AG10803 (cell line): ENCODE measurements at places on chromosomes 1 and 21.

GRCh38 chr1:73475316-73475870 is 722.6 kb downstream of the LRRIQ3 start:
- no peak for DNase-seq

GRCh38 chr1:117758444-117759316 is 152.8 kb downstream of the TENT5C start:
- DNase-seq, result peak; percentile 78

- peak; percentile 46 for DNase-seq
These were observed 221.0 kb upstream of the CSF3R start for GRCh38 chr1:36703526-36704208.

DNA sequence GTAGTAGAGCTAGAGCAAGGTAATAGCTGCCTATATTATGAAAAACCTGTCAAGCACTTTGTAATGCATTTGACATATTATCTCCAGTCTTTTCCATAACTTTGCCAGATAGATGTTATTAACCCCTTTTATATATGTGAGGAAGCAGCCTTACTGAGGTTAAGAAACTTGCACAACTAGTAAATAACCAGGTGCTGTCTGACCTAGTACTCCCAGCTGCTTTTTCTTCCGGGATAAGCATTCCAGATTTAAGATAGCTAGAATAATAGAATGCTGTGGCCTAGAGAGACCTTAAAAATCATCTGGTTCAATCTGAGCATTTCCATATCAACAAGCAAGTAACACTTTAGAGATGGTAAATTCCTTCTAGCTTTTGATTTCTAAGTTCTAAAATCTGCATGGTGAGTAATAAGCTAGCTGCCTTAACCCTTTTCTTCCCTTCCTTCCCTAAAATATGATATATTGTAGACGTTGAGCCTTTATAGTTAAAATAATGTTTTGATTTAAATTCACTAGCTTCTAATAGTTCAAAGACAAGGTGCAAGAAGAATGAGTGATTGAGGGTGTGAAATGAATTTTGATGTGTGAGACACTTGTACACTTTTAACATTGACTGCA is 1.8 kb downstream of the SH3GLB1 start:
- no peak for DNase-seq

GRCh38 chr21:46256501-46256994 is 28.0 kb upstream of the LSS start:
- DNase-seq, result no peak

DNA sequence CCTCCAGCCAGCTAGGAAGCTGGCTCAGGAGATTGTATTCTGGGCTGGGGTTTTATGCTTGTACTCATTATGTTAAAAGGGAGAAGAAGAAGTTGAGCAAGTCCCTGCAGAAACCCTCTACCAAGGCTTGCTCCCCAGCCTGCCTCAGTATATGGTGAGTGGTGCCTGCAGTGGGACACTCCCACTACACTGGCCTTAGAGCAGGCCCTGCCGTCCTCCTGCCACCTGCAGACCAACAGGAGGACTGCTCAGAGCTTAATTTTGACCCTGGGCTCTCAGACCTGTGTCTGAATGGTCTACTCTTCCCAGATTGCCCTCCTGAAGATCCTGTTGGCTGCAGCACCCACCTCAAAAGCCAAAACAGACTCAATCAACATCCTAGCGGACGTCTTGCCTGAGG is 13.0 kb downstream of the STRIP1 start:
- DNase-seq, result no peak

GRCh38 chr1:36304970-36305914 is 926 bp upstream of the SH3D21 start:
- DNase-seq, result no peak

DNA sequence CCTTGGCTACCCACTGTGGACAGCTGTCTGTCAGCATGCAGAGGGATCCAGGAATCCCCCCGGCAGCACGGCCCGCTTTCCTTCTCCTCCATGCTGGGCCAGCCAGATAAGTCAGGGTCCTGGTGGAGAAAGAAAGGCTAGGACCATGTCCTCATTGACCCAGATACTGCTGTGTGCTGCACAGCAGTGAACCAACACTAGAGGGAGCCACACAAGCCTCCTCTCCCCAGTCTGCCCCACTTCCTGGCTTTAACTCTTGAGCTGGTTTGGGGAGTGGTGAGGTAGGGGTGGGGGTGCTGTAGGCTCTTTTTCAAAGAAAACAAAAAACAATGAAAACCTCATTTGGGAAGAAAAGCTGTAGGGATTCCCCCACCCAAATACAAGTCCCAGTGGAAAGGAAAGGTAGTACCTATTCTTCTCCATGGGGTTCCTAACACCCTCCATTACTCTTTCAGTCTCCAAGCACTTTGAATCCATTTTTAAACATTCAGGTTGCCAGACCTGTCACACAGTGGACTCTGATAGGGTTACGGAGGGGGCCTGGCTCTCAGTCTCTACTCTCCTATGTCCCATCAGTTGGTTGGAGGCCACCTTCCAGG is 84.9 kb upstream of the CD1D start:
- peak; percentile 13 for DNase-seq

DNA sequence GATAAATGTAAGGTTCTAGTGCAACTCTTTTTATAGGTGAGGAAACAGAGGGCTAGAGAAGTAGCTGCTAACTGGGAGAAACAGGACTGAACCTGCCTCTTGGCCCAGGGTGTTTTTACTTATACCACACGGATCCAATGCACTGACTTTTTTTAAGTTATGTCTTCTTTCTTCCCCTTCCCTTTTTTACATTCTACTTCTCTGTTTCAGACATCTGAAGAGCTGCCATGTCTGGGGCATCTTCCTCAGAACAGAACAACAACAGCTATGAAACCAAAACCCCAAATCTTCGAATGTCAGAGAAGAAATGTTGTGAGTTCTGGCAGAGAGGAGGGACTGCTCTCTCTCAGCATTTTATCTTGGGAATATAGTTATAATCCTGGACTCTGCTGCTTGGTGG is 1.4 kb downstream of the PFKFB2 start:
- no peak for DNase-seq

GRCh38 chr1:56212143-56212542 is 367.2 kb downstream of the PLPP3 start:
- no peak for DNase-seq

- DNase-seq, result no peak
These were observed 62.9 kb upstream of the LRRC7 start for GRCh38 chr1:69504730-69505252.

- peak; percentile 41 for DNase-seq
These were observed 15.1 kb upstream of the PODN start for GRCh38 chr1:53046930-53047329.

GRCh38 chr1:243713470-243714186 is 136.4 kb downstream of the AKT3 start:
- peak; percentile 90 for DNase-seq

DNA sequence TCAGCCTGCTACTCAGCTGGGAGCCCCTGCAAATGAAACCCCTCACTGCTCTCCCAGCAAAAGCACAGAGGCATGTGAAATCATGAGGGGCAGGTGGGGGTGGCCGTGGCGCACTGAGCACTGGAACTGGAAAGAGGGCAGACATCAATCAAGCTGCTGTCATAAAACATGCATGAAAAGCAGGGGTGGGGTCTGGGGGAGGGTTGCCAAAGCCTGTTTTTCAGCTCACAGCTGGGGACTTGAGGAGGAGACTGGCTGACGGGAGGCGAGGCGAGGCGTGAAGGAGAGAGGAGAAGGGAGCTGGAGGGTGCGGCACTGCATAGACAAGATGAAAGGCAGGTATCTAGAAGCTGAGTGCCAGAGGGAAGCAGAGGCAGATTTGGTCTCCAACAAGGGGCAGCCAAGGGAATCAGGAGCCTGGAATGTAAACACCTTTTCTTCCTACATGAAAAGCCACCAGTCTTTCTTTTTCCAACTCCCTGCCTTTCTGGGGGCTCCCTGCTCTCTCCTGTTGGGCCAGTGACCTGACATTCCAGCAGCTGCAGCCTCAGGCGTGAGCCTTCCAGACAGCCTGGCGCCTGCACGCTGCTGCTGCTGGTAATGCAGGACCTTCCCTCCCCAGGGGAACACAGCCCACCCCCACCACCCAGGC is 87.0 kb downstream of the NMNAT2 start:
- no peak for DNase-seq

DNA sequence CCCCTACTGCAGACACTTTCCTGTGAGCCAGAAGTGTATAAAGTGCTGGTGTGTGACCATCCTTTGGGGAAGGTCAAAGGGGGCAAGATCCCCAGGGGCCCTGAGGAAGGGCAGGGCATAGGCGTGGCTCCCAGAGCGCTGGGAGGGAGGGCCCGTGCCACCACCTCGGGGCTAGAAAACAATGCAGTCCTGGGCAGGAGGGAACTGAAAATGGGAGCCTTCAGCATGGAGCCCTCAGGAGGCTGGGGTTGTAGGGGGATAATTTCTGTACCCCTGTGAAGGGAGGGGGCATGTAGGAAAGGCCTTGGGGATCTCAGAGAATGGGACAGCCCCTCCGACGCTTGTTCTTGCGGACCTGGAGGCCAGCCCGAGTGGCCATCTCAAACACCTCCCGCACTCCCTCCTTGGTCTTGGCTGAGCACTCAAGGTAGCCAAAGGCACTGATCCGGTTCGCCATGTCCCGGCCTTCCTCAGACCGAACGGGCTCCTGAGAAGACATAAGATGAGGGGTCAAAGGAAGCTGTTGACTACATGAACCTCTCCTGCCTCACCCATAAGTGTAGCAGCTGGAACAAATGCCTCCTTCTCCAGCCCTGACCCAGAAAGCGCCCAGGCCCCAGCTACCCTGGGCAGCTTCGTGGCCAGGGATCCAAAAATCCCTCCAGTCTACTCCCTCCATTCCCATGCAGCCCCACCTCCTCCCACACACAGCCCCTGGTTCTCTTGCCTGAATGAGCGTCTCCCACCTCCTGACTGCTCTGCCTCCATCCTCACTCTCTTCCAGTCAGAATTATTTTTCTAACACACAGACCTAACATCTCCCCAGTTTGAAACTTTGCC is 5.5 kb downstream of the RHOC start:
- no peak for DNase-seq

GRCh38 chr21:32929633-32930038 is 96.1 kb upstream of the OLIG2 start:
- DNase-seq, result no peak

GRCh38 chr1:25074351-25075227 is 144.5 kb upstream of the RUNX3 start:
- DNase-seq, result no peak

DNA sequence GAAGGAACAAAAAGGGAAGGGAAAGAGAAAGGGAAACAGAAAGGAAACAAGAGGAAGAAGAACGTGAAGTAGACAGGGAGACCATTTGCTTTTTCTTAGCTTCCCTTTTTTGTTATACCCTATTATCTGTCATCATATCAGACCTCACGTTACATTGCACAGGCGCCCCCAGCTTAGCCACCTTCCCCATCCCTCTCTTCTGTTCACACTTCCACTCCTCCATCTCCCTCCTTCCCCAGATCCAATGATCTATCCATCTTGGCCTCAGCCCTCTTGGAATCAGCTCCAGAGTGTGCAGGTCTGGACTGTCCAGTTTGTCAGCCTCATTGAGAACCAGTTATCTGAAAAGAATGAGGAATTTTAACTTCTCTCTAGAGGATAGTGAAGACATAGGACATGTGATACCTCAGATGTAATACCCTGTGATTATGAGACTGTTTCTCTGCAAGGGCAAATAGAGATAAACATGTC is 101.1 kb upstream of the ERRFI1 start:
- DNase-seq, result no peak

DNA sequence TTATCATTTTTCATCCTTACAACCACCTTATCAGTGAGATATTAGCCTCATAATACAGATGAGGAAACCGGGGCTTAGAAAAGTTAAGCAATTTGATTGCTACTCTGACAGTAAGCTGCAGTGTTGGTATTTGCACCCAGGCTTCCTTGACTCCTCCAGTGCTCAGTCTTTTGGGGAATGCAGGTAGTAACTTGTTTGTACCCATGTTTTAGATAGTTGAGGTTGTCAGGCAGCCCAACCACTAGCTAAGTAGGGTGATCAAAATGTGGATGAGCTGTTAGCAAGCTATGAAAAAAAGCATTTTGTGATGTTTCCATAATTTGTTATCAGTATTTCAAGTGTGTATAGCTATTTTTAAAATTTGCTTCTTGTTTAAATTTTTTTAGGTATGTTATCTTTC is 80.8 kb downstream of the SASS6 start:
- no peak for DNase-seq

DNA sequence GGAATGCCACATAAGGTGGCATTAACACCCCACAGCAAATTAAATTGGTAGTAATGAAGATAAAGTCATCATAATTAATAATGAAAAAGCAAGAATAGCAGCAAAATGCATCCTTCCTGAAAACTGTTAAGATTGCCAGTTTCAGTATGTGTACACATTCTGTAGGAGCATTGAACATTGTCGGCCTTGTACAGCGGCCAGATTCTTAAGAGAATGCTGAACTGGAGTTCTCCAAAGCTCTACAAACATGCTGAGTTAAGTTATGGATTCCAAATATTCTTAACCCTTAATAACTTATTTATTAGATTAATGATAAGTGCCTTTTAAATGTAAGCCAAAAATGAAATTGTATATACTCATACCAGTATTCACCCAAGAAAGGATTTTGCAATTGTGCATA is 189.9 kb downstream of the AK5 start:
- DNase-seq, result no peak

GRCh38 chr1:236173174-236173767 is 30.9 kb downstream of the GPR137B start:
- no peak for DNase-seq

DNA sequence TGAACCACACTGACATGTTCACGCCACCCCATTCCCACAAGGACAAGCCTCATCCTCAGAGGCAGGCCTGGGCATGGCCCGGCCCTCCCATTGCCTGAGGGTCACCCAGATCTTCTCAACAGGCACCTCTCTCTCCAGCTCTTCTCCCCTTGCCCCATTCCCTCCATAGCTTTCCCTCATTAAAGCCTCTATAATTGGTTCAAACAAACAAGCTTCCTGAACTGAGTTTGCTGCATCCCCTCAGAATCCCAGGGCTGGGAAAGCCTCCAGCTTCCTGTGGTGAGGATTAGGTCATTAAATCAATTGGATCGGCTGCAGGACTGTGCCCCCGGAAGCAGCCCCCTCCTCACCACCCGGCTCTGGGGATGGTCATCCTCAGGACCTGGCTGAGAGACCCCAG is 18.9 kb downstream of the CTNNBIP1 start:
- no peak for DNase-seq

- no peak for DNase-seq
These were observed 68.4 kb downstream of the ZZZ3 start for GRCh38 chr1:77614037-77614436.

DNA sequence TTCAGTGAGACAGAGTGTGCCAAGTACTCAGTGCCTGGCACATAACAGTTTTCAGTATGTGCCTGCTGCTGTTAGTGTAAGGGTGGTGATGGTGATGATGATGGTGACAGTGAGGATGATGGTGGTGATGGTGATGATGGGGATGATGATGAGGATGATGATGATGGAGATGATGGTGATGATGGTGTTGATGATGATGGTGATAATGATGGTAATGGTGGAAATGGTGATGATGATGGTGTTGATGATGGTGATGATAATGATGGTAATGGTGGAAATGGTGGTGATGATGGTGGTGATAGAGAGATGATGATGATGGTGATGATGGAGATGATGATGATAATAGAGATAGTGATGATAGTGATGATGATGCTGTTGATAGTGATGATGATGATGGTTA is 62.0 kb downstream of the AJAP1 start:
- DNase-seq, result no peak

- no peak for DNase-seq
These were observed 322 bp downstream of the C1orf162 start for GRCh38 chr1:111474106-111474505.
